Stimulated activated CD4-positive, alpha-beta T cell treated with anti-CD3 and anti-CD28 coated beads, TNF-alpha, amount 100 ng/mL, for 24 hours (primary cell): ENCODE measurements at places on chromosomes 2 and 18.

DNA sequence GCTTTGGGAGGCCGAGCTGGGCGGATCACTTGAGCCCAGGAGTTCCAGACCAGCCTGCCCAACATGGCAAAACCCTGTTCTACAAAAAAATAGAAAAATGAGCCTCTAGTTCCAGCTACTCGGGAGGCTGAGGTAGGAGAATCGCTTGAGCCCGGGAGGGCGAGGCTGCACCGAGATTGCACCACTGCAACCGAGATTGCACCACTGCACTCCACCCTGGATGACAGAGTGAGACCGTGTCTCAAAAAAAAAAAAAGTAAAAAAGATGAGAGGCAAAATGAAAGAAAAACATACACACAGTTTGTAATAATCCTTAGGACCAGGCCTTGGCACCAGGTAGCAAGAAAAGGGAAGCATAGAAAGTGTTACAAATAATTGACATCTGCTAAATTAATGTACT, 22.0 kb downstream of the RBM43 start:
- DNase-seq, result no peak

DNA sequence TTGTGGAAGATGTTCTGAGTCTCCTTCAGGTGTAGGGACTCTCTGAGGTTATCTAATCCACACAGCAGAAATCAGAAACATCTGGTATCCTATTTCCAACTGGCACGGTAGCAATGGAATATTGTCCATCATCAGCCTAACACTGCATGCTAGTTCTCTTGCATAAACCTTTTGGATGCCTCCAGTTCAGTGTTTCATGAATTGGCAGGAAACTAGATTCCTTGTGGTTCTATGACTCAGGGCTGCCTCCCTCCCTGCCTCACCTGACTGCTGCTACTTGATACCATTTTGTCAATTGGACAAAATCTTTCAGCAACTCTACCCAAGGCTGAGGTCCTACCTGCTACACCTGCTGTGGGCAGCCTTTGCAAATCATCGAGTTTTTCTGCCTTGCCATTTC, 130.9 kb downstream of the TPGS2 start:
- DNase-seq, result no peak

GRCh38 chr2:203444738-203445137, 90.4 kb downstream of the RAPH1 start:
- DNase-seq, result no peak

- no peak for DNase-seq
These were observed 6.4 kb upstream of the RBM44 start for GRCh38 chr2:237791977-237792727.

DNA sequence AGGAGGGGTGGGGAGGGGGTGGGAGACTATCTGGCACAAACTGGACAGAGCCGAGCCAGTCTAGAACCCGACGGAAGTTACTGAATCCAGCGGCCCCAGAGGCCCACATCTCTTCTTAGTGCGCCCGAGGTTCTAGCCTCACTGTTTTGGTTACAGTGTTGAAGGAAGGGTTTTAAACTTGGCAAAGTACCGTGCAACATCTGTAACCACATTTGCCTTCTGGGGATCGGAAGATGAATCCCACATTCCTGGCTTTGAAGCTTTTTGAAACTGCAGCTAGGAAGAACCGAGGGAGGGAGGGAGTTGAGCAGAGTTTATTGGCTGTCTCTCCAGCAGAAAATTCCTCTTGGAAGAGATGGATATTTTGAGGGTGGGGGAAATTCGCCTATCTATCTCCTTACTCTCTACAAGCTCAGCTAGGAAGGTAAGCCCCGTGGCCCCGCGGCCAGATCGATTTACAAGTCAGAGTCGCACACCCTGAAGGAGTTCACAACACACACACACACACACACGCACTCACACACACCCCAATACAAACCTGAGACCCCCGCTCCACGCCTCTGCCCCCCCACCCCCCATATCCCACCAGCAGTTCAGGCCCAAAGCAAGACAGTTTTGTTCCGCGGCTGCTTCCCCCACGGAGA, 1.0 kb downstream of the ACVR1 start:
- DNase-seq, result no peak

GRCh38 chr2:69306393-69306821, 80.6 kb downstream of the GFPT1 start:
- DNase-seq, result no peak

DNA sequence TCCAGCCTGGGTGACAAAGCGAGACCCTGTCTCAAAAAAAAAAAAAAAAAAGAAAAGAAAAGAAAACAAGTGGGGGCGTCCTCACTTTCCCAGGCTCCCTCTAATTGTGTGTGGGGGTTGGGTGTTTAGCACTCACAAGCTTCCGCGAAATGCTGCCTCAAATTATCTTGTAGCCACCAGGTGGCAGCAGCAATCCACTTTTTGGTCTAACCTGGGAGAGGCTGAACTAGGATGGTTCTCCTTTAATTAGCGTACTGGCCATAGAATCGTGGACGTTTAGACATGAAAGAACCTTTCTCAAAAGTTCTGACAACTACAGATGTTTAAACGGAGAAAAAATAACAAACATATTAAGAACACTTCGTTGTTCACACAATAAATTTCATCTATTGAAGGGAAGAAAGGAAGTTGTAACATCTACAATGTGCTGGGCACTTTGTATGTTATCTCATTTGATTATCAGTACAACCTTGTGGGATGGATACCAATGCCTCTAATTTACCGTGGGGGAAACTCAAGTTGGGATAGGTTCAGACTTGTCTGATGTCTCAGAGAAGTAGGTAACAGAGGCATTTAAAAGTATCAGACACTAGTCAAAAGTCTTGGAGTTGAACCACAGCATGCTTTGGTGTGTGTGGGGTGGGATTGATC, 122.7 kb upstream of the NABP1 start:
- peak; percentile 76 for DNase-seq

DNA sequence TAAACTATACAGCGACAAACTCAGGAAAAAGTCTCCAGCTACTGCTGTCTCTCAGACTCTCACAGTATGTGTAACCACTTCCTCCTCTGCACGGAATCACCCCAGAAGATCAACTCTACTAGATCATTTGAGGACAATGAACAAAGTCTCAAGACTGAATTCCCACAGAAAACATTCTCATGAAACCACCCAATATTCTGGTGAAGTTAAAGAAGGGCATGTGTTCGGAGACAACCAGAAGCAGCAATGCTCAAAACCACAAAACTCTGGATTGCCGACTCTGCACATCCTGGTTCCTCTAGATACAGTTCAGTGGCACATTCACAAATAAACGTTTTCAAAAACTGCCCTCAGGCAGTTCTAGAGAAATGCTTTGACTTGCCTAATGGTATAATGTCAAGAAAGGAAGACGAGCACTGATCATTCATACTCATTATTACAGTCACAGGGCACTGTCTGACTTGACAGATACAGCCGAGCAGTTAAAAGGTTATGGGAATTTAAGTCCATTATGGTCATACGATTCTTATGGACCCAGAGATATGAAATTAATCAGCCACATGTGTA, 91.9 kb upstream of the STK17B start:
- no peak for DNase-seq

GRCh38 chr2:118058951-118059350, 29.3 kb upstream of the INSIG2 start:
- DNase-seq, result no peak

GRCh38 chr18:22164337-22165048, 4.9 kb upstream of the GATA6 start:
- DNase-seq, result no peak

- no peak for DNase-seq
These were observed 204.2 kb downstream of the AGAP1 start for GRCh38 chr2:235698028-235698427.

- DNase-seq, result no peak
These were observed 493.8 kb downstream of the FBXO15 start for GRCh38 chr18:73653827-73654226.

- no peak for DNase-seq
These were observed 42.8 kb upstream of the FSIP2 start for GRCh38 chr2:185695711-185696235.

- no peak for DNase-seq
These were observed 515.3 kb upstream of the DCC start for GRCh38 chr18:51824746-51825145.

- no peak for DNase-seq
These were observed 111.6 kb downstream of the DTNA start for GRCh38 chr18:34821669-34822210.
